Glomerular endothelial cell (primary cell): ENCODE measurements at places on chromosomes 5 and 9. TPM values are rescaled to one million over a fixed set of nuclear protein-coding genes. Genes with fewer than 3 reads are reported as not detected.

DNA sequence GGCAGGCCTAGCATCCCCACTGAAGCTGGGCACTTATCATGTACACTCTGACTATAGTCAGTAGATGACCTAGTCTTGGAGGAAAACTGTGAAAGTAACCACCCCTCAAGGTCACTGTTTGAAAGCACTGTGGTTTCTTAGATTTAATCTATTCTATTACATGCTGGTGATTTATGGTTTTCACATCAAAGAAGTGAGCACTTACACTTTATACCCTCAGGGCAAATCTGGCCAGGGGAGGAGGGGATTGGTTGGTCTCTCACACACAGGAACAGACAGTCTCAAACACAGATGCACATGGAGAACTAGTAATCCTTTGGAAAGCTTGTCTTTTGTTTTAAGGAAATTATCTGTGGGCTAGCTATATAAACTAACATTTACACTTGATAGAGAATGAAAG is 17.9 kb upstream of the SPIN1 start:
- no peak for DNase-seq

GRCh38 chr9:90878562-90878961 is 76.9 kb downstream of the SYK start:
- DNase-seq, result no peak

DNA sequence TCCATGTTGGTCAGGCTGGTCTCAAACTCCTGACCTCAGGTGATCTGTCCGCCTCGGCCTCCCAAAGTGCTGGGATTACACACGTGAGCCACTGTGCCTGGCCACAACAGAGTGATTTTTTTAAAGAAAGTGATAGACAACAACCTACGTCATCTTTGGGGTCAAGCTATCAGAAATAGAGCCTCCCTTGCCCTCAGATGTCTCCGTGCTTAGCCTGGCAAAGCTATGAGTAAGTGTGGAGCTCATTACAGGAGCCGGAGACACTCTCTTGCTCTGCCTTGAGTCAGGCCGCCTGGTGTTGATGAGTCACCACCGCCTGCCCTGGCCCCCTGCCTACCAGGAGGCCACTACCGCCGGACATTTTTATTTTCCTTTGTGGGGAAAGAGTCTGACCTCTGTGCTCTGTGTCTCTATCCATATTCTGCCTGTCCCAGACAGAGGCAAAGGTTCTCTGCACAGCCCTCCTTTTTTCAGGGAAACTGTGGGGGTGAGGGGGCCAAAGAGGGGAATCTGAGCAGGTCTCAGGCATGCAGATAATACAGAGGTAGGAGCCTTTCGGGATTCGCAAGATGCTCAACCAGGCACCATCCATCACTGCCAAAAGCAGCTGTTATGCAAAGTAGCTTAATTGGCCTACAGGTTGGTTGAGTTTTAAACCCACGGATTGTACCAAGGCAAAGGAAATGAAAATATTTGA is 123.7 kb upstream of the CPEB4 start:
- DNase-seq, result peak; percentile 73

GRCh38 chr5:8726383-8727036 is 819.4 kb downstream of the SEMA5A start:
- DNase-seq, result no peak

The CORO2A gene
- 0.29 and 0.64 TPM in 2 replicates for total RNA-seq

The PTRH1 gene
- total RNA-seq, result 46.5 and 51.4 TPM in 2 replicates

The OBP2B gene
- not detected in 2 replicates for total RNA-seq

The PCDHB9 gene
- total RNA-seq, result 0.15 and 0.41 TPM in 2 replicates
